ENCODE measurements at places on chromosomes 11 and 22. TPM values are rescaled to one million over a fixed set of nuclear protein-coding genes. Genes with fewer than 3 reads are reported as not detected.

- no peaks in the 10 kb centered on the region for H3K36me3 ChIP-seq
- H3K4me1 ChIP-seq: no peaks in the 10 kb centered on the region
- H3K4me3 ChIP-seq: no peak overlapping the region
- H3K27me3 ChIP-seq: no peaks in the 10 kb centered on the region
Measured at GRCh38 chr11:57935402-57936049, 88.2 kb upstream of the OR9Q1 start.

DNA sequence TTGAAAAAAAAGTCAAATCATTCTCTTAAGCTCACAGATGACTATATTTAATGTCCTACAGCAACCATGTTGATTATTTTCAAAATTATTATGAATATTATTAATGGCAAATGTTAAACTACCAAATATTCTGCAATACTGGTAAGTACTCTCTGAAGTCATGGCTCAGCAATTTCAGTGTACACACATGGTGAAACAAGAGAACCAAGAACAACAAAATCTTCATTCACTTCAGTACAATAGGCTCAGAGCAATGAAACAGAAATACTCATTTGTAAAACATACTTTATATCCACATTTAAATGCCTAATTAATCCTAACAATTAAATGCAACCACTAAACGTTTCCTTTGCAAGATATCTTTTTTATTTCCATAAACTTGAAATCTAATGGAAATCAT is 347.2 kb downstream of the TTC28 start:
- peaks cover 38% of the 10 kb centered on the region for H3K4me1 ChIP-seq
- no peak overlapping the region for H3K27ac ChIP-seq
- no peaks in the 10 kb centered on the region for H3K36me3 ChIP-seq
- H3K4me3 ChIP-seq: no peak overlapping the region
- DNase-seq: no peak

GRCh38 chr22:33261699-33262098 is 203.5 kb upstream of the SYN3 start:
- H3K36me3 ChIP-seq: no peaks in the 10 kb centered on the region
- no peak overlapping the region for H3K27ac ChIP-seq
- DNase-seq: no peak
- no peaks in the 10 kb centered on the region for H3K27me3 ChIP-seq
- no peaks in the 10 kb centered on the region for H3K4me1 ChIP-seq
- no peak overlapping the region for H3K4me3 ChIP-seq

GRCh38 chr11:3159296-3160190 is 5.6 kb downstream of the OSBPL5 start:
- H3K4me1 ChIP-seq: peaks cover 83% of the 10 kb centered on the region
- H3K27me3 ChIP-seq: no peaks in the 10 kb centered on the region
- DNase-seq: no peak
- peak overlapping the region; percentile 88 for H3K4me3 ChIP-seq
- no peaks in the 10 kb centered on the region for H3K36me3 ChIP-seq

DNA sequence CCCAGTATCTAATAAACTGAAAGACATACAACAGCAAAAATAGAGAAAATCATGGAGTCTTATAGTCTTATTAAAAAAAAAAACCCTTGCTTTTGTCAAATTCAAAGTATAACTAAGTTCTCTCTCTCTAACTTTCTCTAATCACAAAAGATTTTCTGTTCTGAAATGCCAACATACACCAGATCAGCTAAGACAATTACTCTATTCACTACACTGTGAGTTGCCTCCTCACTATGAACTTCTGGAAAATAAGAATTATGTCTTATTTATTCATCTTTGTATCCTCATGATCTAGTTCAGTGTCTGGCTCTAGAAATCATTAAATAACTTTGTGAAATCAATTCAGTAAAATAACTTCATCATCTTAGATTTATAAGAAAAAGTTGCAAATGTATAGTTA is 12.7 kb downstream of the FAM76B start:
- no peak for DNase-seq
- H3K36me3 ChIP-seq: peaks cover 19% of the 10 kb centered on the region
- H3K4me3 ChIP-seq: no peak overlapping the region
- H3K27me3 ChIP-seq: no peaks in the 10 kb centered on the region
- no peak overlapping the region for H3K27ac ChIP-seq

DNA sequence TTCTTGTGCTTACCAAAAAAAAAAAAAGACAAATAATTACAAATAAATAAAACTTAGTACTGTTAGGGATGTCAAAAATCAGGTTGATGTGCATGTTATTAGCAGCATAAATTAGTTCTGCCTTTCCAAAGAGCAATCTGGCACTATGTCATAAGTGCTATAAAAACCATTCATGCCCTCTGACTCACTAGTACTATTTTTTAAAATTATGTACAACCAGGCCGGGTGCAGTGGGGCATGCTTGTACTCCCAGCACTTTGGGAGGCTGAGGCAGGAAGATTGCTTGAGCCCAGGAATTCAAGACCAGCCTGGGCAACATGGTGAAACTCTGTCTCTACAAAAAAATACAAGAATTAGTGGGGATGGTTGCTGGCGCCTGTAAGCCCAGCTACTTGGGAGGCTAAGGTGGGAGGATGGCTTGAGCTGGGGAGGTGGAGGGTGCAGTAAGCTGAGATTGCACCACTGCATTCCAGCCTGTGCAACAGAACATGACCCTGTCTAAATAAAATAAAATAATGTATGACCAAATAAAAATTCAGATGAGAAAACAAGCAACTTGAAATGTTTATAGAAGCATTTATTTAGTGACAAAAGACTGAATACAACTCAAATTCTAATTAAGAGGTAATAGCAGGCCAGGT is 25.3 kb downstream of the UEVLD start:
- no peak overlapping the region for H3K4me3 ChIP-seq
- no peaks in the 10 kb centered on the region for H3K4me1 ChIP-seq
- no peaks in the 10 kb centered on the region for H3K27me3 ChIP-seq
- no peak overlapping the region for H3K27ac ChIP-seq

- H3K4me1 ChIP-seq: peaks cover 1% of the 10 kb centered on the region
- H3K27me3 ChIP-seq: no peaks in the 10 kb centered on the region
- no peak overlapping the region for H3K4me3 ChIP-seq
- DNase-seq: no peak
Measured at GRCh38 chr11:103928802-103929161, 107.7 kb upstream of the DDI1 start.

- H3K27ac ChIP-seq: no peak overlapping the region
- DNase-seq: no peak
- H3K4me3 ChIP-seq: no peak overlapping the region
Measured at GRCh38 chr22:46696614-46697013, 41.4 kb downstream of the CERK start.

- no peak overlapping the region for H3K4me3 ChIP-seq
- no peaks in the 10 kb centered on the region for H3K4me1 ChIP-seq
- no peak for DNase-seq
- H3K27me3 ChIP-seq: no peaks in the 10 kb centered on the region
- no peaks in the 10 kb centered on the region for H3K36me3 ChIP-seq
Measured at GRCh38 chr11:34395916-34396550, 38.2 kb upstream of the ABTB2 start.

DNA sequence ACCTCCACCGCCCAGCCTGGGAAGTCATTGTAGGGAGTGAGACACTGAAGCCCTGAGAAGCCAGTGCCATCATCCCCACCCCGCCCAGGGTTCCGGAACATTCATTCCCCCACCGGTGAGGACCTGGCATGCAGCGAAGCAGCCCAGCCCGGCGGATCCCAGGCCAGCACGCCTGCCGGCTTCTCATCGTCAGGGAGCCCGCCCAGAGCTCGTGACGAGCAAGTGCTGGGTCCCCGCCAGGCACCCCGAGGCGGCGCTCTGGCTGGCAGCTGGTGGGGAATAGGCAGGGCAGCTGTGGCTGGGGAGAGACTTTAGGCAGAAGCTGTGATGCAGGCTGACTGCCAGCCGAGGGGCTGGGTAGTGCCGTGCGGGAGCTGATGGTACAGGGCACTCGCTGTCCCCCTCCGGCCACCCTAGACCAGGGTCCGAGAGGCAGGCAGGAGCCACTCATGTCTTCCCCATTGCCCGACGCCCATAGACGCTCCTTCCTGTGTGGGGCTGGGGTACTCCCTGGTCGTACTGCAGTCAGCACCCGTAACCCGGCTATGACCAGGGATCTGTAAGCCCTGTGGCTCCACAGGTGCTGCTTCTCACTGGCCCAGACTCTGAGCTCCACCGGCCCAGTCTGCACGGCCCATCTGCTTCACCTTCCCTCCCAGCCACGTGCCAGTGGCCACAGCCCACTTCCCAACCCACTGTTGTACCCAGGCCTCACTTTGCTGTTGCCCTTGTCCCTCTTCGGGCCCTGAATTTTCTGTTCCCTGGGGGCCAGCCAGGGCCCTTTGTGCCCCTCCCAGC is 24.5 kb upstream of the CABP7 start:
- H3K27me3 ChIP-seq: no peaks in the 10 kb centered on the region
- peaks cover 14% of the 10 kb centered on the region for H3K36me3 ChIP-seq
- H3K4me1 ChIP-seq: no peaks in the 10 kb centered on the region
- no peak for DNase-seq
- H3K27ac ChIP-seq: no peak overlapping the region
- no peak overlapping the region for H3K4me3 ChIP-seq

GRCh38 chr11:8218840-8219239 is 44.8 kb downstream of the LMO1 start:
- H3K4me1 ChIP-seq: no peaks in the 10 kb centered on the region
- H3K36me3 ChIP-seq: no peaks in the 10 kb centered on the region
- H3K4me3 ChIP-seq: no peak overlapping the region
- DNase-seq: no peak
- H3K27ac ChIP-seq: no peak overlapping the region

DNA sequence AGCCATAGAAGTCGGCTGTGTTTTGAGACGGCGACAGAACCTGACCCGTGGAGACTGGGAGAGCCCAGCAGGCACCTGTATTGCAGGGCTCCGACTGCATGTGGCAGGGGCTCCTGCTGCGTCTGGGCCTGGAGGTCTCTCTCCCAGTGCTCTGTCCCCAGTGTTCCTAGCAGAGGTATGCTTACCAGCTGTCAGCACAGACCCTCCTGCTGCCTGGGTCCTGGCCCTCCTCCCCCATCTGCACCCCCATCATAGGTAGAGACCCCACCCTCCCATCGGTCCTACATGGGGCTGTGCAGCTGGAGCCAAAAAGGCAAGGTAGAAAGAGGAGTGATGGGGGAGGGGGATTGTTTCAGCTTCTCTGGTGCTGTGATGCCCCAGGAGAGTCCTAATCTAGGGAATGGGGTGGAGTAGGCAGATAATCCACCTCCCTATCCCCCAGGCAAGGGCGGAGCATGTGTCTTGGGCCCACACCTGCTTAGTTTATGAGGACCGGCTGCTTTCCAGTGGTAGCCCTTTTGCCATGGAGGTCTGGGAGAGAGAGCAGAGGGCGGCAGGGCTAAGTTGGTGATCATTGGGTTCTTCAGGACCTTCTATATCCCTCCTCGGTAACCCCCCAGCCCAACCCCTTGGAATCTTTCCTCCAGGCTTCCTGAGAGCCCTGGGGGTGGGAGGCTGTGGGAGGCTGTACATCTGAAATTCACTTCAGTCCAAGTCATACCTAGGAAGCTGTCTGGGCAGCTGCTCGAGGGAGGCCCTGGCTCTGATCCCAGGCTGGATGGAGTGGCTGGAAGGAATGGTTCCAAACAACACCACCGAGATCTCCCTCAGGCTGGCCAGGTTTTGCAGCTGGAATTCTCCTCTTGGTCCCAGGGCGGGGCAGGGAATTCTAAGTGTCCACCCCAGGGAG is 5.3 kb downstream of the SLC7A4 start:
- no peak overlapping the region for H3K27ac ChIP-seq
- no peak overlapping the region for H3K4me3 ChIP-seq
- no peaks in the 10 kb centered on the region for H3K27me3 ChIP-seq
- no peak for DNase-seq
- no peaks in the 10 kb centered on the region for H3K36me3 ChIP-seq
- H3K4me1 ChIP-seq: no peaks in the 10 kb centered on the region

- H3K27me3 ChIP-seq: no peaks in the 10 kb centered on the region
- H3K27ac ChIP-seq: no peak overlapping the region
- no peak for DNase-seq
- H3K36me3 ChIP-seq: no peaks in the 10 kb centered on the region
Measured at GRCh38 chr11:112453601-112454577, 193.2 kb upstream of the PLET1 start.

GRCh38 chr11:680970-681369 is 14.1 kb downstream of the DEAF1 start:
- peaks cover 37% of the 10 kb centered on the region for H3K36me3 ChIP-seq
- DNase-seq: no peak
- H3K4me3 ChIP-seq: no peak overlapping the region
- H3K27ac ChIP-seq: no peak overlapping the region

GRCh38 chr22:42227435-42227834 is 43.0 kb downstream of the TCF20 start:
- no peaks in the 10 kb centered on the region for H3K27me3 ChIP-seq
- DNase-seq: no peak
- no peaks in the 10 kb centered on the region for H3K36me3 ChIP-seq
- no peak overlapping the region for H3K4me3 ChIP-seq
- no peak overlapping the region for H3K27ac ChIP-seq

DNA sequence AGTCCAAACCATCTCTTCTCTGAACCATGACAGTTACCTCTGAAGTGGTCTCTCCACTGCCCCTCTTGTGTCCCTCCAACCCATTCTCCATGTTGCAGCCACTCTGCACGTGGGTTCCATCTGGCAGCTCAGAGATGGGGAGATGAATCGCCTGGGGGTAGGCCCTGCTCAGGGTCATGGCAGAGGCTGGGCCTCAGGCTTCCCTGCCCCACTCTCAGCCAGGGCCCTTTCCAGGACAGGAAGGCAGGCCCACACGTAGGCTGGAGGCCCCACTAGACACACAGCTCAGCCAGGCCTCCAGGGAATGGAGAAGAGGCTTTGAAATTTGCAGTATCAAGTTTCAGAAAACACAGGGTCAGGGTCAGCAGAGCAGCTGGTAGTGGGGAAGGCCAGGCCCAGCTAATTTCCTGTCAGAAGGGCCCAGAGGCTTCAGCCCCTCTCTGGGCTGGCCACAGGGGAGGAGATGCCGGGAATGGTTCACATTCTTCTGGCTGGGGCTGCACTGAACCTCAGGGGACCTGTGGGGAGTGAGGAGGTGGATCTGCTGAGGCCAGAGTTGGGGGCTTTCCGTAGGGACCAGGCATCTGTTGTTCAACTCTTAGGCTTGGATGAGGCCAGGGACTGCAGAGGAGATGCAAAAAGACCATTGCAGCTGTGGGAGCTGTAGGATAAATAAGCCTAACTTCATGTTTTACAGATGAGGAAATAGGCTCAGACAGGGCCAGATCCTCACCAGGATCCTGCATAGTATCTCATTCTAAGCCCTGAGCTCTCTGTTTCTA is 101.6 kb downstream of the SWAP70 start:
- H3K36me3 ChIP-seq: no peaks in the 10 kb centered on the region
- no peaks in the 10 kb centered on the region for H3K27me3 ChIP-seq
- no peak overlapping the region for H3K4me3 ChIP-seq
- H3K4me1 ChIP-seq: peaks cover 11% of the 10 kb centered on the region
- H3K27ac ChIP-seq: peak overlapping the region; percentile 68

NPTXR gene
- total RNA-seq: 29.3 TPM

KRTAP5-9 gene
- total RNA-seq: not detected

GRM5 gene
- 8.6 TPM for total RNA-seq

C22orf42 gene
- not detected for total RNA-seq

OR5T1 gene
- total RNA-seq: not detected
